GM12891 (cell line): ENCODE measurements at places on chromosomes 11 and 22.

- DNase-seq, result no peak
Observed at GRCh38 chr11:85029964-85030363, 597.2 kb downstream of the DLG2 start.

- peak; percentile 83 for DNase-seq
Observed at GRCh38 chr22:18001040-18001893, 23.1 kb downstream of the MICAL3 start.

DNA sequence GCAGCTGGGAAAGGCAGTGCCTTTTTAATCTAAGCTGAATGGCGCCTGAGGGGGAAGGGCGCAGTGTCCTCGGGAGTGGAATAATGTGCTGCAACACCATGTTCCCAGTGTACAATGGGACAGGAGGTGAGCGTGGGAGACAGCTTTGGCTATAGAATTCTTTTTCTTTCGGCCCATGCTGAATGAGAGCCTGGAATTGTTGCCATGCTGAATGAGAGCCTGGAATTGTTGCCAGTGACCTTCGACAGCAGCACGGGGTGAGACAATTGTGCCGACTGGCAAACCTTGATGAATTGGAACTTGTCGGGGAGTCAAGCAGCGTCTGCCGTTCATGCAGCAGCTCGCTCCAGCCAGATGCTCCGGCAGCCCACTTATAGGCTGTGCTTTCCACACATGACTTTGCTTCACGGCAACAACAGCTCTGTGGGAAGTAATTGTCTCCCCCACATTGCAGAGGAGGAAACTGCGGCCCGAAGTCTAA is 141.4 kb upstream of the E2F8 start:
- no peak for DNase-seq

DNA sequence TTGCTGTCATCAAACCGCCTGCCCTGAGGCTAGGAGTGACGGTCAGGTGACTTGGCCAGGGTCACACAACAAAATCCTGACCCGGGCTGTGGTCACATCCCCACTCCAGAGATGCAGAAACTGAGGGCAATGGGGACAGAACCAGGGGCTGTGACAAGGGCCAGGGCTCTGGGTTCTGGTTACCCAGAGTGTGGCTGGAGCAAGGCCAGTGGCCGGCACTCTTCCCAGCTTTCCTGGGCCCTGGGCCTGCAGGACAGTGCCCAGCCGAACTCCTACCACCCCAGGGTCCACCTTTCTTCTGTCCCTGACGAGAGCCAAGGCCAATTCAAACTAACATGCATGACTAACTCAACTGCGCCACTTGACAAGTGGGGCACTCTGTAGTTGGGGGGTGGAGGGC is 35.9 kb downstream of the ARVCF start:
- no peak for DNase-seq

GRCh38 chr22:27795053-27795452 is 6.5 kb downstream of the MN1 start:
- no peak for DNase-seq

DNA sequence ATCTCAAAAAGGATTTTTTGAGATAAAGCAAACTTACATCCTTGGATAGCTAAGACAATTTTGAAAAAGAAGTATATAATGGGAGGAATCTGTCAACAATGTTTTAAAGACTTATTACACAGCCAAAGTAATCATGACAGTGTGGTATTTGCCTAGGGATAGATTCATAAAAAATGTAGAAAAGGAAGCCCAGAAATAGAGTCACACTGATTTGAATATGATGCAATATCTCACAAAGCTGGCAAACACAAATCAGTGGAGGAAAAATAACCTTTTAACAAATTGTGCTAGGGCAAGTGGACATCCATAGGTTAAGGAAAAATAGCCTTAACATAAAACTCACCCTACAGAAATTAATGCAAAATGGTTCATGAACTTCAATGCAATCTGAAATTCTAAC is 6.0 kb downstream of the XKR3 start:
- DNase-seq, result no peak

GRCh38 chr11:120642196-120642894 is 130.8 kb downstream of the GRIK4 start:
- no peak for DNase-seq

DNA sequence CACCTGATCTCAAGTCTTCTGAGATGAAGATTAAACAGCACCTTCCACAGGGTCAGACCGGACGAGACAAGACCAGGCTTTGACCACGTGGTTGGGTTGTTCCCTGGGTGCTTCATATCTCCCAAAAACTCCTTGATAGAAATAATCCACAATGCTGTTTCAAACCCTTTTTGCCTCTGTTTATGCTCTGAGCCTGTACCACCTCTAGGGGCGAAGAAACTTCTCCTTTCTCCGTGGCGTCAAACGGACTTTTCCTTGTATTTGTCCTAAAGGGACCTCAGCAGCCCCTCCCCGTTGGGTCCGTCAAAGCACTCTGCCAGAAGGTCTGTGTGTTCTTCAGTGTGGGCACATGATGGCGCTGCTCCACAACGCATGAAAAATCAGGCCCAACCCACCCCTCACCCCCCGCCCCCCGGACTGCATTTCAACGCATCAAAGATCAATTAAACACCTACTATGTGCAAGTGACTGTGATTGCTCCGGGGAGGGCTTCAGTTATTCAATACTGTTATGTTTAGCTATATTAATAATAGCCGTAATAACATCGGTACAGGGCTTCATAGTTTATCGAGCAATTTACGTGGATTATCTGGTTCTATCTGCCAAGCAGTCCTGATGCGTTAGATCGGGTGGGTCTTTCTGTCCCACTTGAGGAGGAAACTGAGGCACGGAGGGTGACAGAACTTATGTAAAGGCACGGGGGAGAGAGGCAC is 17.3 kb upstream of the EIF3D start:
- DNase-seq, result peak; percentile 37

DNA sequence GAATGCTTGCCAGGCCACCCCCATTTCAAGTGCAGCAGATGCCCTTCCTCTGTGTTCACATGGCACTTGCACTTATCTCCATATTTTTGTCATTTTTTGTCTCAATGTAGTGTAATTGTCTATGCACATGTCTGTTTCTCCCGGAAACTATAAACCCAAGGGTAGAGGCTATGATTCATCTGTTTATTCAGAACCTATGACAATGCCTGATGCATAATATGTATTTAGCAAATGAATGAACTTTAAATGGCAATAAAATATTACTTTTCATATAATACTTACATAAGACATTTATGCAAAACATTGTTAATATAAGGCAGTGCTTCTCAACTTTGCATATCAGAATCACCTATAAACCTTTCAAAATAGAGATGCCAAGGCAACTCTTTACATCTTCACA is 6.7 kb downstream of the PAK1 start:
- DNase-seq, result no peak

GRCh38 chr22:37529652-37530345 is 10.6 kb upstream of the CARD10 start:
- DNase-seq, result no peak

GRCh38 chr22:29146091-29146560 is 59.6 kb upstream of the EMID1 start:
- DNase-seq, result no peak

- no peak for DNase-seq
Observed at GRCh38 chr11:68994894-68995285, 14.1 kb upstream of the MRGPRD start.

GRCh38 chr22:20418211-20418788 is 19.3 kb downstream of the SCARF2 start:
- DNase-seq, result peak; percentile 85

DNA sequence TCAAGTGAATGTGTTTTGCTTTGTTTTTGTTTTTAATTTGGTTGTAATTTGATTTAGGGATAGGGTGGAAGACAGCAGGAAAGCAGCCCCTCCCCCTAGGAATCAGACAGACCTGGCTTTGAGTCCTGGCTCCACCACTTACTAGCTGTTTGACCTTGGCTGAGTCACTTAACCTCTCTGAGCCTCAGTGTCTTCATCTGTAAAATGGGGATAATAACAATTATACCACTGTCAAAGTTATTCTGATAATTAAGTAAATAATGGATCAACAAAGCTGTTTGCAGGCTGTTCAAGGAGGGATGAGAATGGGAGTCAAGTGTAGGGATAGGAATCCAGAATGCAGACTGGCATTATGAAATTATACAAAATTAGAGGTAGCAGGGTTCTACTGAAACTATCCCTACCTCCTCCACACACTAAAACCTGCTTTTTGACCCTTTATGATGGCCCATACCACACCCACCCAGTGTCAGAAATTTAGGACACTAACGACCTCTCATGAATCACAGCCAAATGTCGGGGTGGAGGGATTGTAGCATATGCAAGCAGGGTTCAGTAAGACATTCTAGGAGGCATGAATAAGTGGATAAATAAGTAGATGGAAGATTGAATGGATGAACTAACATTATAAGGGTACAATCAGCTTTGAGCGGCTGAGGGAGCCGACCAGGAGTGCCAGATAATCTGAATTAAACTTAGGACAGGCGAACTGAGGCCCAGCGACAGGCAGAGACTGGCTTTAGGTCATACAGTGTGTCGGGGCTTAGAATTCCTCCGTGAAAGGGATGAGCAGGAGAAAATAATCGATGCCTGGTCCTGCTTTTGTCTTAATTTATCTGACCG is 974 bp downstream of the ANAPC15 start:
- no peak for DNase-seq

GRCh38 chr11:120778685-120779490 is 245.0 kb upstream of the TBCEL start:
- DNase-seq, result no peak

- no peak for DNase-seq
Observed at GRCh38 chr11:65428578-65429067, 6.0 kb downstream of the NEAT1 start.

DNA sequence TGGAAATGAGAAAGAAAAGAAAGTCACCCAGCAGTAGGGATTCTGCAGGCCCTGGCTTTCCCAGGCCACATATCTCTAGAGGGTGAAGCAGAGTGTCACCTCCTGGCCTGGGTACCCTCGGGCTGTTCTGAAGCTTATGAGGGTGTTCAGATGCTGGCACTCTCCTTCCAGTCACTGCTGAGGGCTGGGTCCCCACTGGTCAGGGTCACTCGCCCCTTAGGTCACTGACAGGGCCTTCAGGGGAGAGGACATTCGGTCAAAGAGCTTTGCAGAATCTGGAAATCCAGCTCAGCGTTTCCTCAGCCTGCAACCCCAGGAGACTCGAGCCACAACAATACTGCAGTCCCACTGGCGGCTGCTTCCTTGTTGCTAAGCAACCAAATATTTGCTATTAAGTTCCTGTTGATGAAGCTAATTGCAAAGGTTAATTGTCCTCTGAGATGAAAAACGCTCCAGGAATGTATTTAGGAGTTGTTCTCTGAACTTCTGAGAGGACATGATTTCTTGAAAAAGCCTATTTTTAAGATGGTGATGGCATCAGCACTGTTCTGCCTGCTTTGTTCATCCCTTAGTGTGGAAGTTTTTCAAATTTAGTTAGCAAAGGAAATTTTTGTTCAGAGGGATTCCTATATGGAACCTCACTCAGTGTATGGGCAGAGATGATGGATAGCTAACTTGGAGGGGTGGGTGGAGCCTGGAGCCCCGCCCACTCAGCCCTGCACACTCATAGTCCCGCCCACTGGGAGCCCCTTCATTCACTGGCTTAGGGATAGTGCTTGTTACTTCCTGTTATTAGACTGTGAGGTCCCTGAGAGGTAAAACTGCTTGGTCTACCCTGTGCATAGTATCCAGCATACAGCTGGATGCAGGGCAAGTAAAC is 109.2 kb downstream of the CSNK2A3 start:
- DNase-seq, result peak; percentile 20

GRCh38 chr22:39525658-39525975 is 5.3 kb downstream of the ATF4 start:
- DNase-seq, result no peak

DNA sequence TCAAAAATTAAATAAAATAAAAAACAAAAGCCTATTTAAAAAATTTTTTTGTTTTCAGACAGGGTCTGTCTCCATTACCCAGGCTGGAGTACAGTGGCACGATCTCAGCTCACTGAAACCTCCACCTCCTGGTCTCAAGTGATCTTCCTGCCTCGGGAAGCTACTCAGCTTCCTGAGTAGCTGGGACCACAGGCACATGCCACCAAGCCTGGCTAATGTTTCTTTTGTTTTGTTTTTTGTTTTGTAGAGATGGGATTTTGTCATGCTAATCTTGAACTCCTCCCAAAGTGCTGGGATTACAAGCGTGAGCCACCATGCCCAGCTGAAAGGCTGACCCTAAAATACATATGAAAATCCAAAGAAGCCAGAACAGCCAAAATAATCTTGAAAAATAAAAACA is 20.4 kb upstream of the L3MBTL2 start:
- DNase-seq, result no peak

DNA sequence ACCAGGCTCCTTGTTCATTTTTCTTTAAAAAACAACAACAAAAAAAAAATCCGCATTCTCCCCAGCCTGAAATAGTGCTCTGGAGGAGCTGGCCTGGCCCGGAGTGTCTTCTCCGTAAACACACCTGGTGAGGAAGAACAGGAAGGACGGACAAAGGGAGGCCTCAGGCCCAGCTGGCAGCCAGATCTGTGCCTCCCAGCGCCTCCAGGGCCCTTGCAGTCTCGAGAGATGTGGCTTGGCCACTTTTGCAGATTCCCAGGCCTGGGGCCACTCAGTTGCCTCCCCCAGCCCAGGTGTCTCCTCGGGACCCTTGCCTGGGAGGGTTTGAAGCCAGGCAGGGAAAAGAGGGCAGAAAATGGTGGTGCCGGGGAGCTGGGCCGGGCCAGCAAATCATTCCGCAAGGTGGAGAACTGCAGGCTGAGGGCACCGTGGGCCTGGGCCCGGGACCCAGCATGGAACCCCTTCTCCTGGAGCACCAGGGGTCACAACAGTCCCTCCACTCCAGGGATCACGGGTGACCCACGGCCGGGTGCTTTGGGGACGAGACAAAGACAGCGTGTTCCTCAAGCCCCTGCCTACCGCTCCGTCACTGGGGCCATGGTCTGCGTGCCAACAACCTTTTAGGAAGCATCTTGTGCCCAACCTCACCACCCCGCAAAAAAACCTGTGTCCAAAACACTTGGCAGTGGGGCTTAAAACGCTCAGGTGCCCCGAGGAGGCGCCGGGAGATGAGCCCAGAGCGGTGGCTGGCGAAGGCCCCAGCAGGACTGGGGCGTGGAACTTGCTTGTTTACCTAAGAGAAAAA is 67.1 kb upstream of the WNT7B start:
- no peak for DNase-seq

GRCh38 chr11:25593221-25593620 is 738.7 kb upstream of the ANO3 start:
- no peak for DNase-seq

GRCh38 chr11:85137597-85137996 is 489.5 kb downstream of the DLG2 start:
- no peak for DNase-seq

DNA sequence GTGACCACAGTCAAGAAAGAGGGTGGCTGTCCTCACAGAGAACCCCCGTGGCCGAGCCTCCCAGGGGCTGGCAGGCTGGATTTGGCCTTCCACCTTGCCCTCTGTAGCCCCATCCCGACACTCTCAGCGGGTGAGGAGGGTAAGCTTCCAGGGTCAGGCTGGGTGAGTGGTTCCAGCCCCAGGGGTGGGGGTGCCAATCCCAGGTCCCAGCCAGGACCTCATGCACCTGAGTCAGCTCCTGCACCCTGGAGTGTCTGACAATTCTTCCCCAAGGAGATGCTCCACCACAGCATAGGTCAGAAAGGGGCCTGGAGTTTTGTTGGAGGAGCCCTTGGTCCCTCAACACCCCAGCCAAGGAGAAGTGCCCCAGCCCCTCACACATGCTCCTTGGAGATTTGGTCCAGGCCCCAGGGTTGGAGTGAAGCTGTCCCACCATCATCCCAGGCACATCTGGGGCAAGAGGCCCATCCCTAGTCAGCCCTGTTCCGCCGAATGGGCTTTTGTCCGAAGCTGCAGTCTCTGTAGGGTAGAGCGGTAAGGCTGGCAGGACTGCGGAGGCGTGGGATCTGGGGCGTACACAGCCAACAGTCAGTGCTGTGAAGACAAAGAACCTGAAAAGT is 8.4 kb downstream of the LINC01488 start:
- no peak for DNase-seq
